ENCODE measurements at places on chromosomes 5 and 9.
A peak's percentile ranks its signal among the peaks of the same experiment; 100 is the strongest.

GRCh38 chr5:133883916-133884315, 84.5 kb downstream of the C5orf15 start:
- no peak for DNase-seq

GRCh38 chr5:166834246-166834645, 1457.2 kb upstream of the WWC1 start:
- no peak for DNase-seq

DNA sequence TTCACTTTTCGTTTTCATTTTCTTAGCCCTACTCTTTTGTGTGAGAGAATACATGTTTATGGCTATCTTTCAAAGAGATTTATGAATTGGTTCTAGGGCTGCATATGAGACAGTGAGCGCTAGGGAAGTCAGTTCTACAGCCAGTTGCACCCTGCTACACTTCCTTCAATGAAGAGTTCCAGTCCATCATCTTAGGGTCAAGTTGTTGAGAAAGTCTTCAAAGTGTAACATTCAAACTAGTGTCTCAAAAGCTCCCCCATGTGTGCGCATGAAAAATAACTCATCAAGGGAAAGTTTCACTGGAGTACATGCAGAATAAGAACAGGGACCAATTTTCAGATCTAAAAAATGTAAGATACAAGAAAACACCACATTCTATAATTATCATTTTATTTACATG, 317.2 kb downstream of the DEPDC1B start:
- peak; percentile 32 for DNase-seq

DNA sequence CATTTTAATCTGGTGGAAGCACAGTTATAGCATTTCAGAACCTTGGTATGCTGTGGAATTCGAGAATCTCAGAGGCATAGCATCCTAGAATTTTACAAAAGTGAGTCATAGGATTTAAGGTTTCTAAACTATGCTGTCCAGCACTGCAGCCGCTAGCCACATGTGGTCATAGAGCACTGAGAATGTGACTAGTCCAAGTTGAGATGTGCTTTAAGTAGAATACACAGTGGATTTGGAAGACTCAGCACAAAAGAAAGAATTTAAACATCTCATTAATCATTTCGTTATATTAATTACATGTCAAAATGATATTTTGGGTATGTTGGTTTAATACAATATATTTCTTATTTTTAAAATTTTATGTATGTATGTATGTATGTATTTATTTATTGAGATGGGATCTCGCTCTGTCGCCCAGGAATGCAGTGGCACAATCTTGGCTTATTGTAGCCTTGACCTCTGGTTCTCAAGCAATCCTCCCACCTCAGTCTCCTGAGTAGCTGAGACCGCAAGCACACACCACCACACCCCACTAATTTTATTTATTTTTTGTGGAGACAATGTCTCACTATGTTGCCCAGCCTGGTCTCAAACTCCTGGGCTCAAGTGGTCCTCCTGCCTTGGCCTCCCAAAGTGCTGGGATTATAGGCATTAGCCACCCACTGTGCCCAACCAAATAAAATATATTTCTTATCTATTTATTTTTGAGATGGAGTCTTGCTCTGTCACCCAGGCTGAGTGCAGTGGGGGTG, 20.4 kb upstream of the RPS14 start:
- DNase-seq = peak; percentile 93

GRCh38 chr9:126702151-126703001, 88.6 kb downstream of the LMX1B start:
- DNase-seq = no peak

GRCh38 chr9:87109231-87109631, 161.9 kb upstream of the GAS1 start:
- no peak for DNase-seq

DNA sequence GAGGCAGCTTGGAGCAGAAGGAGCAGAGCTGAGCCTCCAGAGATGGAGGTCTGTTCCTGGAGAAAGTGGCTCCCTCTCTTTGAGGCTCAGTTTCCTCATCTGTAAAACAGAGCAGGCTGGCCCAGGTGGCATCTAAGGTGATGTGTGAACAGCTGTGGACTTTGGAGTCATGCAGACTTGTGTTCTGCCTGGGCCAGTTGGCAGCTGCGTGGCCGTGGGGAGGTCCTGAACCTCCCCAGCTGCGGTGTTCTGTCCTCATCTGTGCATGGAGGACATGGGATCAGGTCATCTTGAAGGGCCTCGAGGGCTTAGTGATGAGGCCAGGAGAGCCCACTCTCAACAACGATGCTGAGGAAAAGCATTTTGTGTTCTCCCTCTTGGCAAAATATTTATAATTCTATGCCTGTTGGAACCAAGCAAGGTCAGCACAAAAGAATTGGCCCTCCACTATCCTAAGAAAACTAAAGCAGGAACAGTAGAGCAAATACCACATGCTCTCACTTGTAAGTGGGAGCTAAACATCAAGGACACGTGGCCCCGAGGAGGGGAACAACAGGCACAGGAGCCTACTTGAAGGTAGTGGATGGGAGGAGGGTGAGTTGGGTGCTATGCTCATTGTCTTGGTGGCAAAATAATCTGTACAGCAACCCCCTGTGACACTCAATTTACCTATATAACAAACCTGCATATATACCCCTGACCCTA, 63.2 kb upstream of the COL15A1 start:
- no peak for DNase-seq

GRCh38 chr9:126146254-126147145, 180.1 kb upstream of the MVB12B start:
- DNase-seq = no peak

- DNase-seq = no peak
Measured at GRCh38 chr5:42587096-42587723, 164.0 kb downstream of the GHR start.

- DNase-seq = no peak
Measured at GRCh38 chr9:136225366-136225747, 20.3 kb downstream of the QSOX2 start.

DNA sequence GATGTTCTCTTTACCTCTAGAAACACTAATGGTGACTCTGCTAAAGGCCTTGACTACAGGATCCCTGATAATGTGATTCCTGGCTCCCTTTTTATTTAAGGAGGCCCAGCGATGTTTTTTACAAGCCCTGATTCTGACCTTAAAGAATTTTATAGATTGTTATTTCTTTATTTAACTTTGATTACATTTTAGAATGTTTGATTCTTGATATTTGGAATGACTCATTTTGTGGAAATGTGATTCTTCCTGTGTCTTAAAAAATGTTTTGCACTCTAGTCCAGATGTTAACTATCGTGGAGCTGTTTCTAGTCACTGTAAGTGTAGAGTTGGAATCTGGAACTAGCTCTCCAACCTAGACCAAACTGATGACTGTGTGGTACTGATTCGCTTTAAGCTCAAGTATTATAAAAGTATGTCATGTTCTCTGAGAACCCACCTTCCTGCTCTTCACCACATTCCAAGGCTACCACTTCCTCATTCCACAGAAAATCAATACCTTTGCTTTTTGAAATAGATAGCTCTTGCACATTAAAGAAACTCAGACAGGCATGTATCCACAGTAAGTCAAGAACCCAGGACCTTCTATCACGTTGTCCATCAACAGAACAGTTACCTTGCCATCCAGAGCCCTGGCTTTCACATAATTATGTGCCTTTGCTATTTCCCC, 65.2 kb downstream of the JMY start:
- peak; percentile 49 for DNase-seq

- no peak for DNase-seq
Measured at GRCh38 chr5:141518618-141519015, 29.7 kb downstream of the PCDHGC5 start.

DNA sequence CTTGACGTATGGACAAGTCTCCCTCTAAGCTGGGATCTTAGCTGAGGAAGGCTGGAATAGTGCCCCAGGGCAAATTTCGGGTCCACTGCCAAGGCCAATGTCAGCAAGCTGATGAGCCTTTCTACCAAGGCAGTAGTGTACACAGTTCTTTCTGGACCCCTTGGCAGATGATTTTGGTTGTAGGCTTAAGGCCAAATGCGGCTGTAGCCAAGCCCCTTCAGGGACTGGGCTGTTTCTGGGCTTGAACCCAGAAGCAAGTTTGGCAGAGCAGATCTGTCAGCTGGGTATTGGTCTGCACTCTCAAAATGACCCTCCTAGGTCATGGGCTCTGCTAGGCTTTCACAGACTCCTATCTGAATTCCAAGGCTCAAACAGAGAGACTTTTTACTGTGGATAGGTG, 121.6 kb downstream of the ADAMTSL1 start:
- DNase-seq = no peak

GRCh38 chr5:165834891-165835290, 2329.5 kb downstream of the MAT2B start:
- DNase-seq = no peak

DNA sequence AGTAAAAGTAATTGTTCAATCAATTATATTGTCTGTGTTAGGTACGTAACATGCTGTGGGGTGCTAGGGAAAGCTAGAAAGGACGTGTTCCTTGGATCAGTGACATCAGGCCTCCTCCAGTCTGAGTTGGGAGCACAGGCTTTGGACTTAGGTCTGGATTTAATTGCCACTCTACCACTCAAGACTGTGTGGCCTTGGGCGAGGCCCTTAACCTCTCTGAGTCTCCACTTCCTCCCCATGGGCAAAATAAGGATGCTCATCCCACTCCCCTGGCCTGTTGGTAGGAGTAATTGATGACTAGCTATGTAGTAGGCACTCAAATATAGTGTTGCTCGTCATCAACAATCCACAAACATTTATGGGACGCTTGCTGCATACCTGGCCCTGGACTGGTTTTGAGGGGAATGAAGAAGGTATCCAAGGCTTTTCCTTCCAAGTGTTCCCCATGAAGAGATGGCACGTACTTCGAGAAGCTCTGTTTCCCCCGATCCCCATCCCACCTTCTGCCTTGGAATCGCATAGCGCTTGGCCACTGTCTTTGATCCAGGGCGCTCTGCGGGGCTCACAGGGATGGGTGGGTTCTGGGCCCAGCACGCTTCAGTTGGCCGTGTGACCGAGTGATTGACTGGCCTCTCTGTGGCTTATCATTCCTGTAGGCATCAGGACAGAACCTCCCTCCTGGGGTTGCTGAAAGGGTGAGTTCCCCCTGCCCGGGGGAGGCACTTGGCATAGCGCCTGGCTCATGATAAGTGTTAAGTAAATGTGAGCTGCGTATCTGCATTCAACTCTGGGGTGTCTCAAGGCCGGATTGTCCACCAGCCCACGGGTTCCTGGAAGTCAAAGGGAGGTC, 8.1 kb downstream of the FGF18 start:
- no peak for DNase-seq

GRCh38 chr9:129446828-129447550, 173.9 kb downstream of the C9orf50 start:
- no peak for DNase-seq

DNA sequence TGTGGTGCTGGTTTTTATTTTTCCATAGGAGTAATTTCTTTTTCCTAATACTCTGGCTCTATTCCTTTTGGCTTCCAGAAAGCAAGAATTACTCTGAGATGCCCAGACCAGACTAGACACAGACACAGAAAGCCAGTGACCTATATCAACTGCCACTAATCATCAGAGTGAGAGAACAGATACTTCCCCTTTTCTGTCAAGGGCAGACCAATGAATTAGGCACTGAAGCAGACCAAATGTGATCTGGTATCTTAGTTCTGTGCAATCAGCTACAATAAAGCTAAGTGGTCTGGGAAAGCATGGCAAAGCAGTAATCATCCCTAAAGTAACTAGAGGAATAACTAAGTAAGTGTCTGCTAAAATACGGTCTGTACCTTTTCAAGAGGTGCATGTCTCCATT, 239.1 kb downstream of the ELAVL2 start:
- DNase-seq = no peak

DNA sequence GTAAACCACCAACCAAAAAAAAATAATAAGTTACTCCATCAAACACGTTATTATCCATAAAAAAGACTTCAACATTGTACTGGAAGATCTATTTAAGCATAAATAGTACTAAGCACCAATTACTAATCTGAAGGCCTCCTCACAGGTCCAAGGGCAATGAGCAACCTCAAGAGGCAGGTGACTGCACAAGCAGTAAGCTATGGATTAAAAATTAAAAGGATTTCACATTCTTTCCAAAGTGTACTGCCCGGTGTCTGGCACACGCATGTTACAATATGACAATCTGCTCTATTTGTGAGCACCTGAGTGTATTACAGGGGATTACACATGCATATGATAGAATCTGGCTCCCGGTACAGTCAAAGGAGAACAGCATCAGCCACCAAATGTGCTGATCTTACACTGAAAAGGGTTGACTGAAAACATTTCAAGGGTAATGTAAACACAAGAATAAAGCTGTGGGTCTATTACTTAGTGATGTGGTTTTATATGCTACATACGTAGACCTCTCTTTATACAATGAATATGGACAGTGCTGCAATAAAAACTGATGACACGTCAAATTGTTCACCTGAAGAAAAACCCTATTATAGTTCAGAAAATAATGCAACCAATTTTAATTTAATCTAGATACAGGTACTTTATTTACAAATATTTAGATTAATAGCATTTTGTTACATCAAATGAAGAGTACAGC, 22.8 kb downstream of the RAB14 start:
- no peak for DNase-seq

GRCh38 chr5:73908846-73909245, 282.9 kb downstream of the ARHGEF28 start:
- DNase-seq = no peak

DNA sequence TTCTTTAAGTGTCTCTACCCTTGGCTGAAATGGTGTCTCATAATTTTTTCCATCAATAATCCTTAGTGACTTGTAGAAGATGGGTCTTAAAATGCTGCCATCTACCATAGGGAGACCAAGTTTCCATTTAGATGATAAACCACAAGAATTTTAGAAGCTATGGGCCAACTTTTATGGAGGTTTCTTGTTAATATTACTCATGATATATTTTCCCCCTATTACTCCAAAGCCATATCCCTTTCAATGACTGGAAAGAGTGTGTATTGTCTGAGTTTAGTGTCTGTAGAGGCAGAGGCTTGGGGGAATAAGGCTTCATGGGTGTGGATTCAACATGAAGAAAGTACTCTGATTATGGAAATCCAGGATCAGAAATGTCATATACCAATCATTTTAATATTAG, 507.3 kb upstream of the TNC start:
- DNase-seq = no peak

DNA sequence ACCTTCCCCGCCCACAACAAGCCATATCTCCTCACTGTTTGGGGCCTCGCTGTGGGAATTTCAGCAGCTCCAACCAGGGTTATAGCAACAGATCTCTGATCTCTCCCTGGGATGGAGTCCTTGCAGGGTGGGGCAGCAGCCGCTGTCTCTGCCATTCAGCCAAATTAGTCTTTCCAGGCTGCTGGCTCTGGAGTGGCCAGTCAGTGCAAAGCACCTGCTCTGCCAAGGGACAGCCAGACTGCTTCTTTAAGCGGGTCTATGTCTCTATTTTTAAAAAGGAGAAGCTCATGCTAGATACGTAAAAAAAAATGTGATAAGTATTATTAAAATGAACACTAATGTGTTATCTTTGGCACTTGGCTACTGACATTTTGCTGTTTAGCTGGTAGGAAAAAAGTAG, 380.2 kb downstream of the CDH10 start:
- DNase-seq = no peak

DNA sequence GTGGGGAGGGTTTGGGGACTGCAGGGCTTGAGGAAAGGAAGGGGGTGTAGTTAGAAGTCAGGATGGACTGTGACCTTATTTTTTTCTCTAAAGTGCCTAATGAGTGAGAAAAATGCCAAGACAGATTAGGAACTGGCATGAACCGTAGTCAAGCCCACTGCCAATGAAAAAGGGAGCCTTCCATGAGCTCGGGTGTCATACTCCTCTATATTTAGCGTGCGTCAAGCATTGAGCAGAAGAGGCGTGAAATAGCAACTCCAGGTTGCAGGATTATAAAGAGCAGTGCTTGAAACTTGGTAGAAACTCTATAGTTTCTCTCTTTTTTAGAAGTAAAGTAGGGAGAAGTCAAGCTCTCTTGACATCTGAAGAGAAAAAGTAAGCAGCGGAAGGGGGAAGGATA, 1.8 kb downstream of the SGCD start:
- DNase-seq = no peak

GRCh38 chr9:16236882-16237281, 633.6 kb downstream of the BNC2 start:
- no peak for DNase-seq
